ENCODE measurements at places on chromosomes 1 and 21. TPM values are rescaled to one million over a fixed set of nuclear protein-coding genes. Genes with fewer than 3 reads are reported as not detected.

KHDC4 gene
- total RNA-seq, result 30.3 TPM

CHRNB2 gene
- not detected for total RNA-seq

LCE1F gene
- total RNA-seq, result not detected

CNIH3 gene
- total RNA-seq, result 0.64 TPM

LRRC3 gene
- under 0.01 TPM for total RNA-seq

- no peak for DNase-seq
These were observed 285.4 kb upstream of the USP24 start for GRCh38 chr1:55500601-55501000.

DNA sequence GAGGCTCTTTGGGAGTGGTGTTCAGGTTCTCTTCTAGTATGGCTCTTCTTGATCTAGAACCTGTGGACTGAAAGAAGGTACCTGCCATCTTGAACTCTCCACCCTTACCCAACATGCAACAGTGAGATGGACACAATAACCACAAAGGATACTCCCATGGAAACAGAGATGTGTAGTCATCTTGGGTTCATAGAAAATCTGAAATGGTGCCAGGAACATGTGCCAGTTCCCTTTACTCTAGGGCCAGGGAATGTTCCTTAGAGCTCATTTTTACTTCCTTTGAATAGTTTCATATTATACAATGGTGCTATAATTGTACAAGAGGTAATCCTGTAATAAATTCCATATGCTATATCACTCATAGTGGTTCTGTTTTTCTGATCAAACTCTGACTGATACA, 13.2 kb upstream of the SCYL3 start:
- DNase-seq, result peak; percentile 31

DNA sequence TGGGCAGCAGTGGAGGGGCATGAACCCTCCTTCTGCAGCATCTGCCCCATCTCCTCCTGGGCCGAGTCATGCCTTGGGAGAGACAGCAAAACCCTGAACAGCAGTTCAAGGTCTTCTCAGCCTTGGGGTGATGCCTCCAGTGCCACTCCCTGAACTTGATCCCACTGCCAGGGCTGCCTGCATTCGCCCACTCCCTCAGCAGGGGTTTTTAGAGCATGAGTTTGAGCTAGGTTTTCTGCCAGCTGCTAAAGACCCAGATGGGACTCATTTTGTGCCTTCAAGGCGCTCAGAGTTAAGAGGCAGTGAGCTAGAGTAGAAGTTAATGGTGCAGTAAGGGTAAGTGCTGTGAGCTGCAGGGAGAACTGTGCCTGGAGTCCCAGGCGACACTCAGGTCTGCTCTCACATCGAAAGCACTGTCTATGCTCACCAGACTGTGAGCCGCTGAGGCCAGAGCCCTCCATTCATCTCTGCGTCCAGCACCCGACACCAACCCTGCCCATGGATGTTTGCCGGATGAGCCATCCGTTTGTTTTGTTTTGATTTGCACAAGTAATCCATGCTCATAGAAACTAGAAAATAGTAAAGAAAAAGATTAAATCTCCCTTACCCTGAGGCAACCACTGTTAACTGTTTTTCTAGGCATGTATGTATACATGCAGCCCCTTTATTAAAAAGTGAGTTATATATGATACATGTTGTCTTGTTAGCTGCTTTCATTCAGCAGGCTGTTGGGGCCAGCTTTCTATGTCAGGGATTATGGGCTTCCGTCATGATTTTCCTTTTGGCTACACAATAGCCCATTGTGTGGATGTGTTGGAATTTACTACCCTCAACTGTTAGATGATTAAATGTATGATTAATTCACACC, 67.8 kb downstream of the VPS26C start:
- DNase-seq, result peak; percentile 20

- no peak for DNase-seq
These were observed 403 bp downstream of the CCNL2 start for GRCh38 chr1:1398677-1399186.

GRCh38 chr1:75220072-75220471, 85.9 kb downstream of the LHX8 start:
- DNase-seq, result no peak

DNA sequence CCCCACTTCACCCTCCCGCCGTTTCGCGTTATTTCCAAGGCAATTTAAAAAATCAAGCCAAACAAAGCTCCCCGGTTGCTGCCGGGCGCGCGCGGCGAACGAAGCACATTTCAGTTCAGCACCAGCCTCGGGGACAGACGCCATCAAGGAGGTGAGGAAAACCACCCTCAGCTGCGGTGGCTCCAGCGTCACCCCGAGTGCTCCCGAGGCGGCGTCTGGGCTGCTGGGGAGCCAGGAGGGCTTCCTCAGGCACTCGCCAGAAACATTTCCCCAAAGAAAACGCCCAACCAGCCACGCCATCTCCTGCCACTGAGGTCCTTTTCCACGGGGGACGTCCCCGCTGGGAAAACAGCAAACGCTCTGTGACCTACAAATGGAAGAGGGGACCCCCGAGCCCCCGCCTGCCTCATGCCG, 623 bp downstream of the GNG4 start:
- DNase-seq, result peak; percentile 40
